Stimulated activated CD4-positive, alpha-beta T cell treated with anti-CD3 and anti-CD28 coated beads, Interleukin-15, amount 100 ng/mL, for 48 hours (primary cell): ENCODE measurements at places on chromosomes 4 and X.

GRCh38 chrX:44032479-44032878 is 59.3 kb upstream of the NDP start:
- no peak for DNase-seq

- no peak for DNase-seq
These were observed 34.5 kb downstream of the FRMD7 start for GRCh38 chrX:132093239-132093860.

GRCh38 chr4:112510291-112511092 is 5.5 kb downstream of the NEUROG2 start:
- no peak for DNase-seq

DNA sequence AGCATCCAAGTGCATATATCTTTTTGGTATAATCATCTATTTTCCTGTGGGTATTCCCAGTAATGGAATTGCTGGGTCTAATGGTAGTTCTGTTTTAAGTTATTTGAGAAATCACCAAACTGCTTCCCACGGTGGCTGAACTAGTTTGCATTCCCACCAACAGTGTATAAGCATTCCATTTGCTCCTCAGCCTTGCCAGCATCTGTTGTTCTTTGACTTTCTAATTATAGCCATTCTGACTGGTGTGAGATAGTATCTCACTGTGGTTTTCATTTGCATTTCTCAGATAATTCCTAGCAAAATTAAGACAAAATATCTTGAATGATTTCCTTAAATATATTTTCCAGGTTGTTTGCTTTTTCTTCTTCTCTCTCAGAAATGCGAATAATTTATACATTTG is 341.1 kb downstream of the GBA3 start:
- no peak for DNase-seq

GRCh38 chr4:128461291-128462102 is 173.9 kb upstream of the PGRMC2 start:
- no peak for DNase-seq

- DNase-seq: no peak
These were observed 12.5 kb upstream of the DCLK2 start for GRCh38 chr4:150065740-150066139.

- no peak for DNase-seq
These were observed 18.4 kb downstream of the MSMO1 start for GRCh38 chr4:165345666-165346417.

- no peak for DNase-seq
These were observed 15.4 kb downstream of the SNX12 start for GRCh38 chrX:71052721-71053120.

GRCh38 chrX:136662976-136663375 is 15.0 kb downstream of the CD40LG start:
- no peak for DNase-seq

GRCh38 chr4:21652508-21653231 is 295.9 kb downstream of the KCNIP4 start:
- DNase-seq: no peak

- DNase-seq: no peak
These were observed 116.2 kb downstream of the SMIM20 start for GRCh38 chr4:26030260-26030667.

DNA sequence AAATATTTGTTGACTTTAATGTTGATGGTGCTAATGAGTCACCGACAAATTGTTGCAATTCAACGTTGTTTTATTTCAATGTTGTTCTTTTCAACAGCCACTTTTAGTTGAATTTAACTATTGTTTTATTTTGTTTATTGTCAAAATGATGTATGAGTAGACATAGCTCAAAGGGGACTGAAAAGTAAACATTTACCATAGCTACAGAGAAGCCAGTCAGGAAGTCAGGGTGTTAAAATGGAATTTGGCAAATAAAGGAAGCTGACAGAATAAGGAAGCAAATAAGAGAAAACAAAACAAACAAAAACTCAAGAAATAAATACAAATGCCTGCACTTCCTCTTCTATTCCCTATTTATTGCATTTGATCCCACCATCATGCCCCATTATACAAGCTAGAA is 648.4 kb upstream of the HTR2C start:
- DNase-seq: no peak

DNA sequence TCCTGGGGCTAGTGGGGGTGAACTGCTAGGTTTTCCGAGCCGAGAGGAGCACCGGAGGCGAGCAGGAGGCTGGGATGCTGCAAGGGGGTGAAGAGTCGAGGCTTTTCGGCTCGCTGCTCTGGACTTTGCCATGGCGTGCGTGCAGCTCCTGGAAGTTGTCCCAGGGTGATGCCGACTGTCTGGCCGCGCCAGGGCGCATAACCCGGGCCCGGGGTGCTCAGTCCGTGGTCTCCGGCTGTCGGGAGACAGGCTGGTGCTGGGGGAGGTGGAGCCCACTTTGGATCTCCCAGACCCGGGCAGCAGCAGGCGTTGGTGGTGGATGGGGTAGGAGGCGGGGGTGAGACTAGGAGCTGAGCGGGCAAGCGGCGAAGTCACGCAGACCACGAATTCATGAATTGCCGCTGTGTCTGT is 793 bp downstream of the GRIA3 start:
- no peak for DNase-seq

DNA sequence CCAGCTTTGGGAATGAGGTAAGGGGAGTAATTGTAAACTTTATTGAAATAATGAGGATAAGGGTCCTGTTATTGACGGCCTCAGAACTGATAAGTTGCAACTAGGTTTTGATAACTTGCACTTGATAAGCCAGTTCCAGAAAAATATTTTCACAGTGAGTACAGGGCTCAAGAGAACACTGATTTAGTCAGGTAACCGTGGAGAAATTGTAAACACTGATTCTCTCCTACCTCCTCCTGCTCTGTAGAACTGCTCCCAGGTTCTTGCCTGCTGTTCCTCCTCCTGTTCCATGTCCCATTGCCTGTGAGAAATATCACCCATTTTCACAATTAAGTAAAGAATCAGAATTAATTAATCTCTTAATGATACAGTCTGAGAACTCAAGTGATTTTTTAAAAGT is 55.0 kb upstream of the CXXC4 start:
- DNase-seq: no peak

GRCh38 chr4:79863333-79863732 is 209.7 kb downstream of the ANTXR2 start:
- no peak for DNase-seq

DNA sequence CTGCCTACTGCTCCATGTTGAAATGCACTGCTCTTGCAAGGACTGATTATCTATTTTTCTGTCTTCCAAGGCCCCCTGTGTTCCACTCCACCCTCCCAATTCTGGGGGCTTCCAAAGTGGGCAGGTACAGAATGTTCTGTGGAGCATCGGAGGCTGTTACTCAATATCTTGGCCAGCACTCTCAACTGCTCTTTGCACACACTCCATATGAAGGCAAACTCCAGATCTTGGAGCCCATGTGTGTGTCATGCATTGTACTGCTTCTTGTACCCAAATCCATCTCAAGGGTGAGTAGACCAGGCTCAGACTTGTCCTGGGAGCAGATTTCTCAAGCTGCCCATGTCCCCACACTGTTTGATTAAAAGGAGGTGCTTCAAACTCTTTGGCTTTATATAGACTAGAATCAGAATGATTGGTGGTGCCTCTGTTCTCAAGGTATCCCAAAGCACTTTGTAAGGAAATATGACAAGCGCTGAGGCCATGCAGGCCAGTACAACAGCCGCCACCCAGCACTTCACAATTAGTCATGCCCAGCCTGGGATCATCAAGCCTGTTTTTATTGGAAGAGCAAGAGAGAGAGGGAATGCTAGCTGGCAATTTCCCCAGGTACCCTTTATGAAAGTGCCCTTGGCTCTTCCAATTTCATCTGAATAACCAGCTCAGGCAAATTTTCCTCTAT is 44.3 kb downstream of the AR start:
- DNase-seq: no peak

DNA sequence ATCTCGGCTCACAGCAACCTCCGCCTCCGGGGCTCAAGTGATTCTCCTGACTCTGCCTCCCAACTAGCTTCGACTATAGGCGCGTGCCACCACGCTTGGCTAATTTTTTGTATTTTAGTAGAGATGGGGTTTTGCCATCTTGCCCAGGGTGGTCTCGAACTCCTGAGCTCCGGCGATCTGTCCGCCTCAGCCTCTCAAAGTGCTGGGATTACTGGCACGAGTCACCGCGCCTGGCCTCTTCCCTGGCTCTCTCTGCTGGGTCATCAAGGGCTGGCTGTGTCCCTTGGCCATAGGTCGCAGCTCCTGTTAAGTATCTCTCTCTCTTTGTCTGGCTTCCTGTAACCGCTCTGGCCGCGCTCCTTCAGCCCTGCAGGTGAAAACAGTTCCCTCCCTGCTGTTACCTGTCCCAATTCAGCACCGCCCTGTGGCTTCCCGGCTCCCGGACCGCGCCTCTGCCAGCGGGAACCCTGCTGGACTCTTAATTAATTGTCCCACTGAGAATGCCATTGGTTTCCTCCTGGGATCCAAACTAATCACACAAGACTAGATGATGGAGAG is 1.3 kb upstream of the RGS12 start:
- DNase-seq: no peak

DNA sequence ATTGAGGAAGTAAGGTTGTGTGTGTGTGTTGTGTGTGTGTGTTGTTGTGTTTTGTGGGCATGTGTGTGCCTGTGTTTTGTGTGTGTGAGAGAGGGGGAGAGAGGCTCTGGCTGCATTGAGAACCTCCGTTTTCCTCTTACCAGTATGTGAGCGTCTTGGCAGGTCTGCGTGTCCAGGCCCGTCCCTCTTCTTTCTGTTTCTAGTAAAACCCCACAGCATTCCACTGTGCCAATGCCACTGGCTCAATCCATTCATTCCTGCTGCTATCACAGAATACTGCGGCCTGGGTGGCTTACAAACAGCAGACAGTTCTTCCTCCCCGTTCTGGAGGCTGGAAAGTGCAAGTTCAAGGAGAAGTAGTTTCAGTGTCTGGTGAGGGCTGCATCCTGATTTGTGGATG is 15.5 kb upstream of the HTRA3 start:
- DNase-seq: no peak

- no peak for DNase-seq
These were observed 11.6 kb upstream of the RAB28 start for GRCh38 chr4:13495753-13496152.

DNA sequence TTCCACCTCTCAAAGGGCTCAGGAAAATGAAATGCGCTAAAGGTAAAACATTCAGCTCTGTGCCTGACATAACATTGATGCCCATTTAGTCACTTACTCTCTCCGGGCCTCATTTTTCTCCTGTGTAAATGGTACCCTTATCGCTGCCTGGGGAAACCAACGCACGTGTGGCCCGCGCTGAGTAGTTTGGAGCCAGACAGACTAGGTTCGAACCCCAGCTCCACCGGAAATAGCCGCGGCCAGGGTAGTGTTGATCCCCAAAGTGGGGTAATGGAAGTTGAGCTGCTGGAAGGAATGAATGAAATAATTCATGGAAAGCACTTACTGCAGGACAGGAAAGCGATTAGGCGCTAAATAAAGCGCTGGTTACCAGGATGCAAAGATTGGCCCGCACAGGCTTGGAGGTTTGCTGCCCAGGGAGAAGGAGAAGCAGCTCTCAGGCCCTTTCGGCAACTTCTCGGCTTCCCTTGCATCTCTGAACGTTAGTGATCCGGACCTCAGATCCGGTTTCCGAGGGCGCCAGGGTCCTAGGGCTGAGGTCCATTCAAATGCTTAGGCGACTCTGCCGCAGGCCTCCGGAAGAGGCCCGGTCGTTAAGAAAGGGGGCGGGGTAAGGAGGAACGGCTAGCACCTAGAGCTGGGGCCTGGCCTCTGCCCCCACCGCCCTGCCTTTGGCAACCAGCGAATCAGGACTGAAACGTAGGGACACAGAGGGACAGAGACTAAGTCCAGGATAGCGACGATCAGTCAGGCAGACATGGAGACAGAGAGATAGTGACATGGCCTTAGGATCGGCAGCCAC is 13.3 kb downstream of the NKX3-2 start:
- no peak for DNase-seq

DNA sequence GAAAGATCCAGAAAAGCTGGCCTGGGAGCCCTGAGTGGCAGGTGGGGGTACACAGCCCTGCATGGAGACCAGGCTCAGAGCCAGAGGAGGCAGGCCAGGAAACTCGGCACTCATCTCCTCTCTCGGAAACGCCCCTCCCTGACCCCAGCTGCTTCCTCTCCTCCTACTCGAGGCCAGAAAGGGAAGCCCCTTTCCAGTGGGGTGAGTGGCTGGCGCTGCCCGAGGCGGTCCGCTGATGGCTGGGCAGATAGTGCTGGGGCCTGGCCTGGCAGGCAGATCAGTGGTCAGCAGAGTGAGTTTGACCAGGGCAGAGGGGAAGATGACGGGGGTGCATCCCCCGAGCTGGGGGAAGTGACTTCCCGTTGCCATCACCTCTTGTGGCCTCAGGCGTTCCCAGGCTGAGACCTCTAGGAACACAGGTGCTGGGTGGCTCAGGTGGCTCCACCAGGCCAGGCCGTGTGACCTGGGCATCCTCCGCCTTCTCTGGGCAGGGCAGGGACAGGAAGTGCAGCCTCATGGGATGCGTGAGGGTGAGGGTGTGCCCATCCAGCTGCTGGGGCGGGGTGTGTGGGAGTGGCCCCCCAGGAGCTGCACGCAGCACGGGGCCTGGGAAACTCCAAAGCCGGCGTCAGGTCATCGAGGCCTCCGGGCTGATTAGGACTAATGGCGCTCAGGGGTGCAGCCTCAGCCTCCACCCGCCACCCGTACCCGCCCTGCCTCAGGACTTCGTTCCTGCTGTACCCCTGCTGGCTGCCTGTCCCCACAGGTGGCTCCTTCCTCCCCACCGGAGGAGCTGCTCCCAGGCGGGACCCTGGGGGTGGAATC is 5.7 kb downstream of the SH3BP2 start:
- DNase-seq: no peak

GRCh38 chrX:96405842-96406241 is 278.8 kb upstream of the DIAPH2 start:
- DNase-seq: no peak

DNA sequence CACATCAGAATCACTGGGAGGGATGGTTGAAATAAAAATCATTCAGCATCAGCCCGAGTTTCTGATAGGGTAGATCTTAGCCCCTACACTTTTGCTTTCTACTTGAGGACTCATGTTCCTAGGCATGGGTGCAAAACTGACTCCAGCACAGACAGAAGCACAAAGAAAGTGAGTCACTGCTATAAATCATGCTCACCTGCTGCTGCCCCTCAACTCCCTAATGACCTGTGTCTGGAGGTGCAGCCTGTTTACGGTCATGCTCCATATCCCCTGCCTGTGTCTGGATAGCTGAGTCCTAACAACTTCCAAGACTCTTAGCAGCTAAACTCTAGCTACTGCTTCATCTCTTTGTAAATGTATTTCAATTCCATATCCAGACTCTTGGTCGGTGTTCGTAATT is 57.8 kb downstream of the ADGRA3 start:
- DNase-seq: no peak
